ENCODE measurements at places on chromosomes 3 and 15.
A peak's percentile ranks its signal among the peaks of the same experiment; 100 is the strongest.

DNA sequence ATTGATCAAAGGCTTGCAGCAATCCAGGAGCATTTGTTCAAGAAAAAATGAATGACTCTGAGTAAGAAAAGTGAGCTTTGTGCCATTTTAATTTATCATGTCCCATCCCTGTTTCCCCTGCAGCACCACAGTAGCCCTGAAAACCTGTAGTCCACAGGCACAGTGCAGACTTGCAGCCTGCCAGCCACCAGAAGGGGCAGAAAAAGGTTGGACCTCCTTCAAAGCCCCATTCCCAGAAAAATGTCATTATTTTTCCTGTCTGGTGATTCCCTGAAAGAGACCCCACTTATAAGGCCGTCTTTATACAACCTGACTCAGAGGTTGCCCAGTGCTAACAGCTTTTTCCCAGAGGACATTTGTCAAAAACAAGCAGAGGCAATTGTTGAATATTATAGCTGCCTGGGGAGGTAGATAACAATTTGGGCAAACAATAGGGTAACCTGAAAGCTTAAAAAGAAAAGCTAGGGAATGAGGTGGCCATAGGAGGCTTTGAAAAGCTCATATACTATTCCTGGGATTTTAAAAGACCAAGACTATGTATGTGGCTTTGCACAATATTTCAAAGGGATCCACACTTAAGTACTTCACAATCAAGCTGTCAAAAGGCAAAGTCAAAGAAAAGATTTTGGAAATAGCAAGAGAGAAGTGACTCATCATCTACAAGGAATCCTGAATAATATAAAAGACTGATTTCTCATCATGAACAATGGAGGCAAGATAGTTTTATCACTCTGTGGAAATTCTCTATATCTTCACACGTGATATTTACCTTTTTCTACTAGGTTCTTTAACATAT is 136.8 kb upstream of the PLXNA1 start:
- no peak for DNase-seq

GRCh38 chr3:19229086-19229485 is 80.8 kb downstream of the KCNH8 start:
- DNase-seq, result peak; percentile 6

DNA sequence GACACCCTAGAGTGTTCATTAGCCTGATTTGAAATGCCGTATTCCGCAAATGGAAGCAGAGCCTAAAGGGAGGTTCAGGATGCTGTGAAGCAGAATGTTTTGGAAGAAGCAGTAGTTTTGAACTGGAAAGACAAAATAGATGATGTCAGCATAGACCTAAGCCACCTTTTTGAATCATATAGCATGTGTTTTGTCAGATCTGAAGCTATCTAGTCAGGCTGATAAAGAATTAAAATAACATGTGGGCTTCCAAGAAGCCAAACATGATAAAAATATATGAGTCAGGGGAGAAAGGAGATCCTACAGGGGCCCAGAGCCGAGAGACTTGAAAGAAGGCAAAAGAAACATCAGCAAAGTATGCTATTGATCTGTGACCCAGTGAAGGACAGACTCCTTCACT is 47.2 kb upstream of the RASA2 start:
- no peak for DNase-seq

GRCh38 chr3:46634856-46635255 is 22.5 kb downstream of the FAM240A start:
- DNase-seq, result no peak

DNA sequence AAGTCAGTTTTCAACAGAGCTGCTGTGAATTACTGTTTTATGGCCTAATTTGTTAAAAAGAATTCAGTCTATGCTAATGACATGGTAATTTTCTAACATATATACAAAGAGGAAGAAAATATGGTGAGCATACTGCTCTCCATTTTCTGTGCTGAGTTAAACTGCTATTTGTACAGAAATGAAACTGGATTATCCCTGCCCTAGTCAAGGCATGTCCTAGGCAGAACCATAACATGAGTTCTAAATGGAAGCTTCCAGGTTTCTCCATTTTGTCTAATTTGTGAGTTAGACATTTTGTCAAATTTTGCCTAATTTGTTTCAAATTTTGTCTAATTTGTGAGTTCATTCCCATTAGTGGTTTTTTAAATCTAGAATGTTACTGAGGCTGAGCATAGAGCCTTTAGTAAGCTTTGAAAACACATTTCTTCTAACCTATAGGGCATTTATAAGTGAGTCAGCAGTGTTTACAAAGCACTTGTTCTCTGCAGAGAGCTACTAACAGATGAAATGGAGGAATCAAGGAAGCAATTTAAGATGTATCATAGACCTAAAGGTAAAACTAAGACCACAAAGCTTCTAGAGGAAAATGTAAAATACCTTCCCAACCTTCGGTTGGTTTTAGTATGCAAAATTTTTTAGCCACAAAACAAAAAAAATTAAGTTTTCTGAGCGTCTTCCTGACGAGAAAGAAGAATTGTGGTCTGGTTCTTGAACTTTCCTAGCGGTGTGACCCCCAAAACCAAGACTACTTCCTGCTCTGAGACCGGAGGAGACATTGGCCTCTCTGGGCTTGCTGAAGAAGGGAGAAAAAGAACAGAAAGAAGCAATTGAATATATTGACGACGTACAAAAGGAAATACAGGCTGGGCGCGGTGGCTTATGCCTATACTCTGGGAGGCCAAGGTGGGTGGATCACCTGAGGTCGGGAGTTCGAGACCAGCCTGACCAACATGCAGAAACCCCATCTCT is 9.8 kb downstream of the P2RY14 start:
- DNase-seq, result peak; percentile 54
